Liver (tissue), 10 donors: ENCODE measurements at places on chromosomes 5 and 9.
A peak's percentile ranks its signal among the peaks of the same experiment; 100 is the strongest.

DNA sequence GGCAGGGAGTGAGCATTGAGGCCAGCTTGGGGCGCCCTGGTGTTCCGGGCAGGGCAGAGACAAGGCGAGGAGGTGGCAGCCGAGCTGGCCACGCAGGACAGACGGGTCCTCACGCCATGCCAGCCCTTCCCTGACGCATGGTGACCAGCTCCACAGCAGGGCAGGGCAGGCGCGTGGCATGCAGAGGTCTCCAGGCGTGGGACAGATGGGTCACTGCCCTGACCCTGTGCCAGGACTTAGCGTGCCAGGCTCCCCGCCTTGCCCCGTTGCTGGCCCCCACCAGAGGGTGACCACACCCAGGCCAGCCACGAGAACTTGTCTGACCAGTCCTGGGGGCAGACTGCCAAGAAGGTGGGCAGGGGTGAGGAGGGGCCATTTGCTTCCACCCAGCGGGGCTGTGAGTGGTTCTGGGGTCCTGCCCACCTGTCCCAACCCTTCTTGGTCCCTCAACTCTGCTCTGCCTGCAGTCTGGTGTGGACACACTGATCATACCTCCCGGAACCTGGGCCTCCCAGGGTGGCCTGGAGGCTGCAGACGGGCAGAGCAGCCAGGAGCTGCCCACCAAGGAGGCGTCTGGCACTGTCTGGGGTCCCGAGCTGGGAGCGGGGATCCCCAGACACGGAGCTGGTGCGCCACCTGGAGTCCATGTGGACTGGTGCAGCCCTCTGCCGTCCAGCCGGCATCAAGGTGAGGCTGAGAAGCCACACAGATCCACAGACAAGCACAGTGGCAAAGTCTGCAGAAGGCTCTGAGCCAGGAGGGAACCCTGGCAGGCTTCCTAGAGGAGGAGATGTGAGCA lies at the start of gene RNF224:
Gene RNF224 (plus strand): TSS at position 449 of the 799 bp plus-strand sequence. CDS start 834 bp downstream, outside the sequence.
- peak; percentile 87 for DNase-seq

DNA sequence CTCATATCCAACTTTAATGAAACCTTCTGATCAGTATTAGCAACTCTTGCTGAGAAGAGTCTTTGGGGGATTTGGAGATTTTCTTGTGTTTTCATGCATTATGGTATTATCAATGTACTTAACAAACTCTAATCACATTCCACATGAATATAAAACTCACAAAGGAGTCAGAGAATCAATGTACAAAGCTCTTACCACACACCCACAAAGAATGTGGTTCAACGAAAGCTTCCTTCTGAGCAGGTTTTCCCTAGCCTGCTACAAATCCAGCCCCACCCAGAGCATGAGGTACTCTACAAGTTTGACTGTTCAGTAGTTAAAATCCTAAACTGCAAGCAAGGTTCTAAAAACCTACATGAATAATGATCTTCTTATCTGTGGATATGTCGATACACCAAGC lies 210.1 kb downstream of the TARS1 start:
- DNase-seq = no peak

DNA sequence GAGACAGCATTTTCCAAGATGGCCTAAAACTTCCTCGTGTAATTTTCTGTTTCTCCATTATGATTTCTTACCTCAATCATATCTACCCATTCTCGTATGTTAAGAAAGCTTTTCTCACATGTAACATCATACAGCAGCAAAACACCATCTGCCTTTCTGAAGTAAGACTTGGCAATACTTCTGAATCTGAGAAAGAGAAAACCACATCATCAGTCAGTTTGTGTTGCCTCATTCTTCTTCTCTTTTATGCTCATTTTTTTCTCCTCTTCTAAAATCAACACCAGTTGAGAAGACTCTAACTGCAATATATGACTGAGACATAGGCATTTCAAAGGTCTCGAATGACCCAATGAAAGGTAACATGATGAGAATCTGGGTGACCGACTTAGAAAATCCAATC lies 66.0 kb downstream of the RASEF start:
- DNase-seq = no peak

DNA sequence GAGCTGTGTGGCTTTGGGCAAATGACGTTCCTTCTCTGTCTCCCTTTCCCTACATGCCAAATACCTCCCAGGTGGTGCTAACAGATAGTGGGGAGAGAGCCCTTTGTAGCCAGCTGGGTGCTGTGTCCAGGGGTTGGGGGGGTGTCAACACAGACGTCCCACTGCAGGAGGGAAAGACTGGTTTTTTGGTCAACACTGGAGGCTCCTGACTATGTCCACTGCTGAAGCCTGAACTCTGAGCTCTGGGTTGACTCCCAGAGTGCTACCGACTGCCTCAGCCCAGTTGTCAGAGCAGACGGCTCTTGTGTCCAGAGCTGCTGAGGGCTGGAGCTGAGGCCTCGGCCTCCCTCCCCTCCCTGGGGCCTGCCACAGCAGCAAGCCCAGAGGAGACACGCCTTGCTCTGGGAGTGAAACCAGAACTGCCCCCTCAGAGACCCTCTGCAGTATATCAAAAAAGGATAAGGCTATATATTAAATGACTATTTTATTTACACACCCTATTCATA lies 14.8 kb upstream of the SLC25A51 start:
- DNase-seq = no peak

- DNase-seq = no peak
These were observed 26.5 kb upstream of the CLPTM1L start for GRCh38 chr5:1371218-1371971.

DNA sequence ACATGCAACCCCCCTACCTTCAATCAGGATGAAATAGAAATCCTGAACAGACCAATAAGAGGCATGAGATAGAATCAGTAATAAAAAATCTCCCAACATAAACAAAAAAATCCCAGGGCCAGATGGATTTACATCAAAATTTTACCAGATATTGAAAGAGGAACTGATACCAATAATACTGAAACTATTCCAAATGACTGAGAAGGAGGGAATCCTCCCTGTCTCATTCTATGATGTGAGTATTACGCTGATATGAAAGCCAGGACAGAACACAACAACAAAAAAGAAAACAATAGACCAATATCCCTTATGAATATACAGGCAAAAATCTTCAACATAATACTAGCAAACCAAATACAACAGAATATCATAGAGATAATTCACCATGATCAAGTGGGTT lies 109.0 kb upstream of the SMC2 start:
- DNase-seq = no peak

DNA sequence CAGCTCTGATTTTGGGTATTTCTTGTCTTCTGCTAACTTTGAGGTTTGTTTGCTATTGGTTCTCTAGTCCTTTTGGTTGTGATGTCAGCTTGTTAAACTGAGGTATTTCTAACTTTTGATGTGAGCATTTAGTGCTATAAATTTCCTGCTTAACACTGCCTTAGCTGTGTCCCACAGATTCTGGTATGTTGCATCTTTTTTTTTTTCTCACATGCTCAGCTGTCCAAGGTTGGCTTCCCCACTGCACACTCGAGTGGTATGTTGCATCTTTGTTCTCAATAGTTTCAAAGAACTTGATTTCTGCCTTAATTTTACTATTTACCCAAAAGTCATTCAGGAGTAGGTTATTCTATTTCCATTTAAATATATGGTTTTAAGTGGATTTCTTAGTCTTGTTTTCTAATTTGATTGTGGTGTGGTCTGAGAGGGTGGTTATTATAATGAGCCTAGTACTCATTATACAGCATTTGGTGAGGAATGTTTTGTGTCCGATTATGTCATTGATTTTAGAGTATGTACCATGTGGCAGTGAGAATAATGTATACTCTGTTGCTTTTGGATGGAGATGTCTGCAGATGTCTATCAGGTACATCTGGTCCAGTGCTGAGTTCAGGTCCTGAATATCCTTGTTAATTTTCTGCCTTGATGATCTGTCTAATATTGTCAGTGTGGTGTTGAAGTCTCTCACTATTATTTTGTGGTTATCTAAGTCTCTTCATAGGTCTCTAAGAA lies 42.2 kb upstream of the IFNE start:
- no peak for DNase-seq

DNA sequence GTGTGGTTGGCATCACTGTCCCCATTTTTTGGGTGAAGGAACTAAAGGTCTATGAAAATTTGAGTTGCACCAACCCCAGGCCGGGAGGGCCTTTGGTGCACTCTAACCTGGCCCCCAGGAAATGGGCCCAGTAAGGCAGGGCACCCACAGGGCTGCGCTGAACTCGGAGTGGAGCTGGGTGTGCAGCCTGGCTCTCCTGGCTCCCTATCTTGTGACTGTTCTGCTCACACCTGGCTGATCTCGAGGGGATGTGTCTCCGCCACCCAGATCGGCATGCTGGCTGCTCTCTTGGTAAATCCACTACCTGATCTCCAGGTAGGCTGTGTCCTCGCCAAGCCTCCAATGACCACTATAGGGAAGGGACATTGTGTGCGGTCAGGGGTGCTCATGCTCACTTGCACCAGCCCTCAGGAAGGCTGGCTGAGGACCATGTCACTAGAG lies 259.8 kb downstream of the NSG2 start:
- DNase-seq = no peak

DNA sequence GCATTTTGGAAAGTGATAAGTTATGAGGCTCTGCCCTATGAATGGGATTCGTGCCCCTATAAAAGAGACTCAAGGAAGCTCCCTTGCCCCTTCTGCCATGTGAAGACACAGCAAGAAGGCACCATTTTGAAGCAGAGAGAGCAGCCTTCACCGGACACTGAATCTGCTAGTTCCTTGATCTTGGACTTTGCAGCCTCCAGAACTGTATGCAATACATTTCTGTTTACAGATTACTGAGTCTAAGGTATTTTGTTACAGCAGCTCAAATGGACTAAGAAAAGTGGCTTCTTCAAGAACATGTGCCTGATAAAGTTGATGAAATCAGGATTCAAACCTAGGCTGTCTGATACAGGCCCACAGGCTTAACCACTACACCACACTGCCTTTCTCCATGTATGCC lies 131.6 kb upstream of the MAP3K1 start:
- DNase-seq = no peak

DNA sequence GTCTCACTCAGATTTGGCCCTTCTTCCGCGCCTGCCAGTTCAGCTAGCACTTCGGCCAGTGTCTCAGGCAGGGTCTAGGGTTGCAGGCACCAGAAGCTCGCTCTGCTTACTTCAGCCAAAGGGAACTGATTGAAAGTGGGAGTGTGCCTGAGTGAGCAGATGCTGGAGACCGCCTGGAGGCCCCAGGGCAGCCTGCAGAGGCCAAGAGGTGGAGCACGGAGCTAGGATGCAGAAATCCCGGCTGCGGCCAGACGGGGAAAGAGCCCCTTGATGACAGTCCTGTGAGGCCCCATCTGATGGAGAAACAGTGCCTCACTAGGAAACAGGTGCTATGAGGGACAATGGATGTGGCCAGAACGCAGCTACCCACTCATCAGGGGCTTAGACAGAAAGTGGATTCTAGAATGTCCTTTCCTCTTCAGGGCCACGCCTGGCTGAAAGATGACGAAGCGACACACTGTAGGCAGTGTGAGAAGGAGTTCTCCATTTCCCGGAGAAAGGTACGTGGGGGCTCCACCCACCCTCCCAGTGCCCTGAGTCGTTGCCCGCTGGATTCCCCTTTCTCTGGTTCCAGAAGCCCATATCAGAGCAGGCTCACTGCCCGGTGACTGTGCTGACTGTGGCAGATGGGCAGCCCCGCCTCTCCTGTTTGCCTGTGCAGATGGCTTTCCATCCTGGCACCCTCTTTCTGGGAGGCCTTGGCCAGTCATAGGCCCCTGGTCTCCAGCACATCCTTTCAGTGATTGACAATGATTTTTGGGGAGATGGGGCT lies 16.1 kb downstream of the HNRNPH1 start:
- no peak for DNase-seq

- no peak for DNase-seq
These were observed 116.0 kb downstream of the VAV2 start for GRCh38 chr9:133876144-133876543.

DNA sequence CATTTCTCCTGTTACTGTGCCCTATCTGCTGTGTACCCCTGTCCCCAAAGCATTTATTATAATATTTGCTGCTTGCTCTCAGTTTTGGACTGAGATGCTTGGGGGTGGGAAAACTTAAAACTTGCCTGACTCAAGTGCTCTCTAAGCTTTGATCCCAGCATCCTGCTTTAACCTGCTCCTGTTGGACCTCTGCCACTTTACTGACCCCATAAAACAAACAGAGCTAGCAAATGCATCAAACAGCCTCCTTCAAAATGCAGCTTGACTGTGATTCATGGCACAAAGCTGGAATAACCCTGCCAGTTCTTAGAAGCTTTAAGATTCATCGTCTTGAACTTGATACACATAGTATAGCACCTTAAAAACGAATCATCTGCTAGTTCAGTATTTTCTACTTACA lies 212.5 kb downstream of the DEPDC1B start:
- no peak for DNase-seq

DNA sequence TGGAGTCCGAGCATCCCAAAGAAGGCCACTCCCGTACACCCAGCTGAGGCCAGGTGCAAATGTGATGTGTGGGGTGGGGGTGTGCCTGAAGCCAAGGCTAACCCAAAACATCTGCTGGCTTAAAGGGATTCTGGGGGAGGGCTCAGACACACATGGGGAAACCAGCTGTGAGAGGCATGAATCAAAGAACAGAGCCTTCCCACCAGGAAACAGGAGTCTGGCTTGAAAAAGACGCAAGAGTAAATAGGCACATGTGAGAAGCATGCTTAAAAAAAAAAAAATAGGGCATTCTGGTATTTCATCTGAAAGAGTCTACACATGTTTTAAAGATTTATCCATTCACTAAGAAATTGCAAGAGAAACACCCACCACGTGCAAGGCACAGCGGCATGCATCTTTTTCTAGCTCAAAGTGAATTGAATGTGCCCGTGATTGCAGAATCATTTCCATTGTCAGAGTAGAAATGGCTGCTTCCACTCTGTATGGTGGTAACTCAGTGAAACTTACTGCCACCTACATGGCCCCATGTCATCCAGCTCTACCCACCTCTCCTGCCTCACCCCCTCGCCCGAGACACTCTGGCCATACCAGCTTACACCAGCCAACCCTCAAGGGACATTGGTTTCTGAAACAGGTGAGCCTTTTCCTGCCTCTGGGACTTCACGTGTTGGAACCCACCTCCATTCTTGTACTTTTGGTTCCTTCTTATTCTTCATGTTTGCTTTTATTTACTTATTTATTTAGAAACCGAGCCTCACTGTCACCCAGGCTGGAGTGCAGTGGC lies 71.5 kb downstream of the SEMA5A start:
- DNase-seq = no peak

DNA sequence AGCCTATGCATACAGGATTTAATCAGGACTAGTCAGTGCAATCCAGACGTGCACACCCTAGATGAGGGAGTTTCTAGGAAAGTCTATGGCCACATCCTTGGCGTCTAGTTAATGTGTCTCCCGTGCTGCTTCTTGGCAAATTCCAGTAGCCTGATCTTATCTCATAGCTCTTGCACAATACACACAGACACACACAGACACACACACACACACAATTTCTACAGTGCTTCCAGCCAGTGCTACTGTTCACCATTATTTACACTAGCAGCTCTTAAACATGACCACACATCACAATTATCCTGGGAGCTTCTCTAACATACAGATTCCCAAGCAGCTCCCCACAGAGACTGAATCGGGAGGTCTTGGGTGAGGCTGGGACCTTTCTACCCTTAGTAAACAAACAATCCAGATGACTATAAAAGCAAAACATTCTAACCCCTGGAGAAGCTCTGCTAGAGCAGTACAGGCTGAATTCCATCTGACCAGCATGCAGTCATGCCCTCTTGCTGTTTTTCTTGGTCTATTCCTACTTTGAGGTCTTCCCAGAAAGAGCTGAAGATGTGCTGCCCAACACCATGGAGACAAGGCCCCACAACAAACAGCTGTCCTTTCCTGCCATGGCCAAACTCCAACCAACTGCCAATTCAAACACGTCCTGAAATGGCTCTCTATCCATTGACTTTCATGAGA lies 236.6 kb downstream of the DEPDC1B start:
- no peak for DNase-seq
